ENCODE measurements at places on chromosomes 6 and 20. TPM values are rescaled to one million over a fixed set of nuclear protein-coding genes. Genes with fewer than 3 reads are reported as not detected.

DNA sequence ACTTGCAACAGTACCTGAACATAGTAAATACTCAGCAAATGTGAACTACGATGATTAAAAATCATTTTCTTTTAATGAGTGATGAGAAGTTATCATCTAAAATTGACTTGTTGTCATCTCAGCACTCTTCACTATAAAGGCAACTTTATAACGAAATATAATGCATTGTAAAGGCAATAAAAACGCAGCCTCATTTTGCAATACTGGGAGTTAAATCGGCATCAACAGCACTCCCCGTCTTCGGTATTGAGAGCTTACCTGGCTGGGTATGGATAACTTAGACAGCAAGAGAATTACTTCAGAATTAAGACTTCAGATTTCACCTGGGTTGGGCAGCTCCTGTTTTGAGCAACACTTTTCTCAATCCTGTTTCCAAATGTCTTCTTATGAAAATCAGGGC is 20.8 kb downstream of the NKX2-2 start:
- no peaks in the 10 kb centered on the region for H3K27me3 ChIP-seq
- no peak for DNase-seq
- no peak overlapping the region for H3K4me3 ChIP-seq
- no peak overlapping the region for H3K27ac ChIP-seq
- no peaks in the 10 kb centered on the region for H3K36me3 ChIP-seq

FOXA2 gene
- 0.24 TPM for total RNA-seq

HTR1E gene
- 0.87 TPM for total RNA-seq

NMBR gene
- 1.6 TPM for total RNA-seq

- H3K4me3 ChIP-seq, result no peak overlapping the region
- no peaks in the 10 kb centered on the region for H3K36me3 ChIP-seq
- H3K4me1 ChIP-seq, result no peaks in the 10 kb centered on the region
- H3K27ac ChIP-seq, result no peak overlapping the region
- no peaks in the 10 kb centered on the region for H3K27me3 ChIP-seq
Measured at GRCh38 chr6:21265034-21265729, 328.4 kb upstream of the SOX4 start.
